ENCODE measurements at places on chromosomes 3 and 15. TPM values are rescaled to one million over a fixed set of nuclear protein-coding genes. Genes with fewer than 3 reads are reported as not detected.

The SLC51B gene
- total RNA-seq: not detected

The LRTM1 gene
- total RNA-seq: not detected

DNA sequence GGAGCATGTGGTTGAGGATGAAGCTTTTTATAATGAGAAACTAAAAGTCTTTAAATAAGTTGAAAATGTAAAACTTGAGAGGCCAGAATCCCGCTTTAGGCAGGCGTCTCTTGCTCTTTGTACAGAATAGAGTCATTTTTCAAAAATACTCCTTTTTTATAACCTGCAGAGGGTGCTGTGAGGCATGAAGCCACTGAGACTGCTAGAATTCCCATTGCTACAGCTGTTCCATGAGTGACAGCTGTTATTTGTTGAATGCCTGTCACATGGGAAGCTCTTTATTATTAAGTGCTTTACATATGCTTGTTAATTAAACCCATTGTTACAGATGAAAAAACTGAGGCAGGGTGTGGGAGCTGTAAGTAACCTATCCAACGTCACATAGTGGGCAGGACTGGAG lies 18.5 kb downstream of the MINAR1 start:
- no peak for DNase-seq

- no peak for DNase-seq
Measured at GRCh38 chr3:96734273-96735009, 80.0 kb upstream of the EPHA6 start.

DNA sequence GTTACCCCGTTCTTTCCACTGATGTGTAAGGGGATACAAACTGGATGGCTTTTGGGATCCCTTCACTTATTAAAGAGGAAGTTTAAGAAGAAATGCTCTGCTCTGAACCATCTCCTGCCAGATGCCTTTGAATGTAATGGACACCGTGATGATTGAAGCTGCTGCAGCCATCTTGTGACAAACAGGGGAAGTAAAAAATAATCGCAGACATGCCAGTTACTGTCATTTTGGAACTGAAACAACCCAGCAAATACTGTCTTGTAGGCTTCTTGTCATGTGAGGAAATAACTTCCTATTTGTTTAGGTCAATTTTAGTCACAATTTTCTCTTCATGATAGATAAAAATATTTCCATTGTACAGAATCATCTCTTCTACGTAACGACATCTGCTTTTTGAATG lies 224.0 kb downstream of the CHL1 start:
- no peak for DNase-seq

- DNase-seq: no peak
Measured at GRCh38 chr3:78726545-78726944, 1041.3 kb downstream of the ROBO1 start.

GRCh38 chr3:27368831-27369607 lies at the start of gene NEK10:
TSS of gene NEK10 (minus strand) at chr3:27369383. CDS start at chr3:27352882, 16,501 bp downstream.
- peak; percentile 91 for DNase-seq

GRCh38 chr3:84724877-84725276 lies 233.9 kb upstream of the CADM2 start:
- DNase-seq: no peak

DNA sequence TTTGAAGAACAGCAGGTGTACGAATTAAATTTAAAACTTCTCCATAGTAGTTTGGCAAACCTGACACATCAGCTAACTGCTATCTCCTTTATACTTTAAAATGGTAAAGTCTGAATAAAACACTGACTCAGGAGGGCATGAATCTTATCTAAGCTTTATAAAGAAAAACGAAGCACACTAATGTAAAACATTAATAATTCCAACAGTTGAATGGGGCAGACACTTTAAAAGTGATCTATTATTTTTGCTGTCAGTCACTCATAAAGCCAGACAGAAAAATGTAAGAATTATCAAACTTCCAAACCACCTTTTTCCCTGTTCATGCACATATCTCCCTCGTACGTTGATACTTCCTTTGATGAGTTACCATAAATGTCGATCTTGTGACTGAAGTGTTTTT lies 2.6 kb downstream of the ARF4 start:
- no peak for DNase-seq

Data from left ventricle myocardium superior (tissue), 1 donor.